Astrocyte of the spinal cord (primary cell): ENCODE measurements at places on chromosomes 11 and 22.

DNA sequence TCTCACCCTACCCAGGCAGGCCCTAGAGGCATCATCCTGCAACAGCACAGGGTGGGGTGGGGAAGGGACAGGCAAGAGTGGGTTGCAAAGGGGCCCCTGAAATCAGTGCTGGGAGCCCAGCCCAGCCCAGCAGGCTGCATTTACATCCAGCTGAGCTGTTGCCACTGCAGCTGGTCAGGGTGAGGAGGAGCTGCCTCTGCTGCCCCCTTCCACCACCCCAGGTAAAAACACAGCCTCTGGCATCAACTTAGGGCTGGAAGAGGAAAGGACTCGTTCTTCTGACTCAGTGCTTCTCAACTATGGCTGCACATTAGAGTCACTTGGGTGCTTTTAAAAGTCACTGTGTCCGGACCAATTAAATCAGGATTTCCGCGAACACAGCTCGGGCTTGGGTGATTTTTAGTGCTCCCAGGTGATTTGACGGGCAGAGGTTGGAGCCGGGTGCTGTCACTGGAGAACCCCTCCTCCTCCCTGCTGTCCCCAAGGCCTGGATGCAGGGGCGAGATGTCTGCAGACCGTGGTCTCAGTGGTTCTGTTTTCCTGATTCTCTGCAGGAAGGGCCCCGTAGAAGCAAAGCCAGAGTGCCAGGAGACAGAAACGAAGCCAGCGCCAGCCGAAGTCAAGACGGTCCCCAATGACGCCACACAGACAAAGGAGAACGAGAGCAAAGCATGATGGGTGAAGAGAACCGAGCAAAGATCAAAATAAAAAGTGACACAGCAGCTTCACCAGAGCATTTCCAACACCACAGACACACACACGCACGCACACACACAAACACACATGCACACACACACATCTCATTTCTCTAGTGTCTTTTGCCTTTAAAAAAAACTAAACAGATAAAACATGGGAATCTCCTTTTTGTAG, 39.4 kb upstream of the TTC12 start:
- no peak for DNase-seq

- DNase-seq, result no peak
These were observed 70.8 kb downstream of the RNF169 start for GRCh38 chr11:74819400-74819799.

GRCh38 chr11:38159038-38159437, 1561.0 kb upstream of the RAG2 start:
- no peak for DNase-seq

DNA sequence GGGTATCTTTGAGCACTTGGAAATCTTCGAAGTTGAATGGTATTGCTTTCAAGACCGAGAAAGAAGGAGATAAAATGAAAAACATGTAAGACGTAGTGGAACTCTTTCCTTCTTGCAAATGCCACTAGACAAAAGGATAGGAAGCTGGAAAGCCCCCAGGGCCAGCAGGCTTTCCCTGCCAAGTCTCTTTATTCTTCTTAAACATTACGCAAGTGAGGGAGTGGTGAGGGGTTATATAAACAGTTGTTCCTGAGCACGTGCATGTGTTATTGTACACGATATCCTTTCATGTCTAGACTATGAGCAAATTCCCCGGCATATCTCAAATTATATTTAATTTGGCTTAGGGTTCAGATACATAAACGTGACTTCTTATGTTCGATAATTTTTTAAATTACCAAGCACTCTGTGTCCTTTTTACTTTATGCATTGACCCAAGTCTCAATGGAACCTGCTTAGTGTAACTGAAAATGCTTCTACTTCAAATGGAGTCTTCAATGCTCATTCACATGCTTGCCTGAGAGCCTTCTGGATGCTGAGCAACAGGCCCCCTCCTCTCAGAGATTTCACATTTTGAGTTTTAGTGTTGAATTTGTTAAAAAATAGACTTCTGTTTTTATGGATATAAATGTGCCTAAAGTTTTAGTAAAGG, 59.0 kb downstream of the PPP2R1B start:
- DNase-seq, result peak; percentile 94

- DNase-seq, result no peak
These were observed 17.4 kb upstream of the OR10A5 start for GRCh38 chr11:6828103-6828502.

GRCh38 chr11:88104408-88104807, 70.8 kb downstream of the RAB38 start:
- DNase-seq, result no peak

DNA sequence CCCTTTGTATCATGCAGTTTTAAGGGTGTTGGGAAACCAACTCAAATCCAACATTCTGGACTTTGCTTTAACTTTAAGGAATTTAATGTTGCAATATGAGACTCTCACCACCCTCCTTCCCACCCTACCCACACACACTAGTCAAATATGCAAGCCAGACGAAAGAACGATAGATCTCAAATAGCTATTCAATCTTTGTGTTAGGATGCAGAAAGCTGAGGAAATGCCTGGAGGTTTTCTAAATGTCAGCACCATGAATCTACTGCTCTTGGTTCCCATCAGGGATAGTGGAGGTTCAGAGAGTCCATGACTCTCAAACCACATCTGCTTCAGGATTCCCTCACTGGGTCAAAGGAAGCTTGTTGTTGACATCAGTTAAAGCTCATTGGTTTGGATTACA, 33.7 kb downstream of the EXPH5 start:
- DNase-seq, result peak; percentile 75

GRCh38 chr11:16011396-16011795, 344.9 kb downstream of the SOX6 start:
- DNase-seq, result no peak

DNA sequence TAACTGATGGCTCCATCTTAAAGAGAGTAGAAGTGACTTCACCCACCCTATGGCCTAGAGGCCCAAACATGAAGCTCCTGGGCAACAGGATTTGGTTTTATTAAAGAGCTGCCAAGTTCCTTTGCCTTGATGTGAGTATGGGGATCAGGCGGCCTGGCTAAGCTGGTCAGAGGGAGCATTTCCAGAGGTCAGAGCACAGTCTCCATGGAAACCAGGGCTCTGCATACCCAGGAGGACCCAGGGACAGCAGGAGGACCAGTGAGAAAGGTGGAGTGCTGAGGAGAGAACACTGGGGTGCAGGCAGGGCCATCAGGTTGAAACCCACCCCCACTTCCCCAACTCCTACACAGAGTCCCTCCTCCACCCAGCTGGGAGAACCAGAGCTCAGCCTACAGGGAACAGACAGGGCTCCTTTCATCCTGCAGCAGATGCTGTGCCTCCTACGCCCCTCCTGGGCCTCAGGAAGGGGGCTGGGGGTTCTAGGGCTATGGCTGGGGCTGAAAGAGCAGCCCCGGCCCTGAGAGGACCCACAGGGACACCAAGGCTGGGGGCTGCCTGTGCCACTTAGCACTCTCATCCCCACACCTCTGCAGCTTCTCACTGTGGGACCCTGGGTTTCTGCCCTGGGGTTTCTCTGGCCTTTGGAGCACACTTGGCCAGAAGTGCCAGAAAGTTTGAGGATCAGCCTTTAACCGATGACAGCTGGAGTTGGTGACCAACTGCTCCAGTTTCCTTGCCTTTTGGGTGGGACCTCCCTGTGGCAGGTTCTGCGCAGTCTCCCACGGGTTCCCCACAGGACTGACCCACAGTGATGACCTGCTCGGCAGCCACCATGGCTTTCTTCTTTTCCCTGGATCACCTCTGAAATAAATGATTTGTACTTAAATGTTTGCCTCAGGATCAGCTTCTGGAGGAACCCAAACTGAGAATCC, 13.8 kb upstream of the P2RY6 start:
- no peak for DNase-seq

- no peak for DNase-seq
These were observed 2.9 kb upstream of the HMBS start for GRCh38 chr11:119081682-119082260.

DNA sequence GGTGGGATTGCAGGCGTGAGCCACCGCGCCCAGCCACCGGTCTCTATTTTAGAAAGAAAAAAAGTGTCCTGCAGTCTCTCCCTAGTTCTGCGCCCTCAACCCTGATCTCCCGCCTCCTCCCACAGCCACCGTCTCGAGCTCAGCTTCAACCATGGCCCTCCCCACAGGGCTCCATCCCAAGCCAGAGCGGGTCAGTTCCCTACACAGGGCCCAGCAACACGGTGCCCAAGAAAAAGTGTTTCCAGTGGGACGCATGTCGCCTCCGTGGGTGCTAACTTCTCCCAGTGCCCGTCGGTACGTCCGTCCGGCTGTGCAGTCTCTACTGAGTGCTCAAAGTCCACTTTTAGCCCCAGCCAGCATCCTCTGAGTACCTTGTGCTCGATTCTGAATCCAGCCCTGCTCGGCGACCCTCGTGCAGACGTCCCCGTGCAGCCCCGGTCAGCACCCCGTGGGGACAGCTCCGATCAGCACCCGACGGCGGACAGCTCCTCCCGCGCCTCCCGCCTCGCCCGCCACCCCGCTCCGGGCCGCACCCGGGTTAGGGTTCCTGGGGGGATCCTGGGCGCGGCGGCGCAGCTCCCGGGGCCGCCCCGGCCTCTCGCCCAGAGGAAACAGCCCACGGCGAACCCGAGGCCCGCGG, 657 bp upstream of the MAPK8IP2 start:
- DNase-seq, result no peak

GRCh38 chr11:129959687-129960086, 42.9 kb downstream of the PRDM10 start:
- DNase-seq, result no peak

- no peak for DNase-seq
These were observed 47.8 kb downstream of the SPATA19 start for GRCh38 chr11:133797554-133797953.

DNA sequence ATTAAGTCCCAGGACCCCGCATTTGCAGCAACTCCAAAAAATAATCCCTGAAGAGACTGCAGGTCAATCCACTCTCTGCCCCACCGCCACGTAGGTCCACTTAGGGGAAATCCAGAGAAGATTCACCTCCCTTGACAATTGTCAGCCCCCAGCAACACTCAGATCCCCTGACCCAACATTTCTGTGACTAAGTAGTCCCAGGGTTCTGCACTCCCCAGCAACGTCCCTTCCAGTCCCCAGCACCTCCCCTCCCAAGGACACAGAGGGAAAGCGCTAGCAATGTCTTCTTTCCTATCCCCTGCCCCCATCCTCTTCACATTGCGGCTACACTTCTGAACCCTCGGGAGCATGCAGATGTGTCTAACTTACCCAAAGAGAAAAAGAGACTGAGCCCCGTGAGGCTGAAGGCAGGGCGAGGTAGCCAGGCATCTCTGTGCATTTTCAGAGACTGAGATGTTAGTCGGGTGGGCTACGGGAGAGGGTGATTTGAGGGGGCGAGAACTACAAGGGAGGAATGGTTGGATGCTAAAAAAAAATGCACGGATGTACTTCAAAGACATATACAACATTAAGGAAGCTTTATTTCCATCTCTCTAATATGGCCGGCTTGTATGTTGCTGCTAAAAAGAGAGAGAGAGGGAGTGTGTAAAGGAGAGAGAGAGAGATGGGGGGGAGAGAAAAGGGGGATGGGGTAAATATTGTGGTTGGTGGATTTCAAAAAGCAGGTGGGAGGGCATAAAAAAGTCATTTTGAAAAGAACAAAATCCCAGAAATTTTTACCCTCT, at the start of gene SCN2B:
Gene SCN2B, minus strand, starts transcription at position 647 of the 785 bp plus-strand sequence. Its CDS starts 208 bp downstream, at position 439.
- DNase-seq, result no peak

GRCh38 chr11:128190312-128190711, 397.0 kb downstream of the ETS1 start:
- DNase-seq, result no peak

DNA sequence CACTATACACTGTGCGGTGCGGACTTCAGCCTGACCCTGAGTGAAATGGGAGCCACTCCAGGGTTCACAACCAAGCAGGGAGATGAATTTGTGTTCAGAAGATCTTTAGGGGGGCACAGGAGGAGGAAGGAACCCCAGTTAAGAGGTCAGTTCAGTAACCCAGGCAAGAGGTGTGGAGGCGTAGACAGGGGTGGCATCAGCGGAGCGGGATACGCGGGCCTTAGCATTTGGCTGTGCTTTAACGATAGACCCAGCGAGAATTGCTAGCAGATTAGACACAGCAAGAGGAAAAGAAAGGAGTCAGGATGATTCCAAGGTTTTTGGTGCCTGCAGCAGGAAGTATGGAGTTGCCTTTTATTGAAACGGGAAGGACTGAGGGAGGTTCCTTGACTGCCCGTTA, 46.8 kb downstream of the CTTN start:
- no peak for DNase-seq

GRCh38 chr22:46057246-46058090, 80.5 kb upstream of the WNT7B start:
- DNase-seq, result peak; percentile 50

DNA sequence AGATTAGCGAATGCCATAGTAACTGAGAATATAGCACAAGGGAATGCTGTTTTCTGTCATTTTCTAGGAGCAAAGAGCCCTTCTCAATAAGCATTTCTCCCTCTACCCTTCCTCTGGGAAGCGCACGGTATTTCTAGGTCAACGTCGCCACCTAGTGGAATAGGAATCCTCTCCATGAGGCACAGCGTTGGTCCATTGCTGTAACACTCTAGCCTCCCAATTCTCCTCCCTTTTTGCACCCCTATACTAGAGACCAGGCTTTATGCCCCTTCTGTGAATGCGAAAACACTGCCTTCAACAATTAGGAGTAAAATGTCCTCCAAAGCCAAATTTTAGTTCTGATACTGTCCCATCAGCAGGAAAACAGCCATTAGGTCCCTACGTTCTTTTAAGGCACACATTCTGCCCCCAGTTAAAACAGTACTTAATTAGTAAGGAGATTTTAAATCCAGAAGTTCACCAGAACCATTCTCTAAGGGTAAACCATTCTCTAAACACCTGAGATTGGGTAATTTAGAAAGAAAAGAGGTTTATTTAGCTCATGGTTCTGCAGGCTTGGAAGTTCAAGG, 12.8 kb upstream of the HYLS1 start:
- DNase-seq, result peak; percentile 67

- DNase-seq, result no peak
These were observed 294.4 kb downstream of the MN1 start for GRCh38 chr22:27507111-27507611.

- no peak for DNase-seq
These were observed 13.6 kb upstream of the XBP1 start for GRCh38 chr22:28813772-28814518.

DNA sequence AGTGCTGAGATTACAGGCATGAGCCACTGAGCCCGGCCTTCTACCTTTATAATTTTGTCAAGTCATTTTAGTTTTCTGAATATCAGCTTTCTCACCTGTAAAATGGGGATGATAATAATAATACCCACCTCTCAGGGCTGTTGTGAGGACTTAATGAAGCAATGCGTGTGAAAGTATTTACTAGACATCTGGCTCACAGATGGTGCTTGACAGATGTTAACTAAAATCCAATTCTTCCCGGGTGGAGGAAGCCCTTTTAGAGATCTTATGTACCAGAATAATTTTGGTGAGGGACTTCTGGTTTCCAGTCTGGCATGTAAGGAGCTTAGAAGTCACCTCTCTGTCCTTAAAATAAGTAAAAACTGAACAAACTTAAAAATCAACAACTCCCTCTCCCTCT, 43.7 kb upstream of the NUP160 start:
- no peak for DNase-seq
